CMK (cell line): ENCODE measurements at places on chromosomes 2 and 18.

DNA sequence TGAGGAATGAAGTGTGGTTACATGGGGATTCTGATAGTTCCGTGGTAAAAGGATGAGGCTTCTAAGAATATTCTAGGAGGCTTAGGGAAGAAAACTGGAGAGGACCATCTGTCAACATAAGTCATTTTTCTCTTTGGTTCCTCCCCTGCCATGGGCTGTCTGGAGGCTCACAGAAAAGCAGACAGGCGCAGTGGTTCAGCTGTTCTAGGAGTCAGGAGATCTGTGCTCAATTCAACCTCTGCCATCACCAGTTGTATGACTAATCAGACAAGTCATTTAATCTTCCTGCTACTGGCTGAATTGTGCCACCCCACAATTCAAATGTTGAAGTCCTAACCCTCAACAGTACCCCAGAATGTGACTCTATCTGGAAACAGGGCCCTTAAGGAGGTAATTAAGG is 36.4 kb downstream of the ADAM17 start:
- no peak for DNase-seq

DNA sequence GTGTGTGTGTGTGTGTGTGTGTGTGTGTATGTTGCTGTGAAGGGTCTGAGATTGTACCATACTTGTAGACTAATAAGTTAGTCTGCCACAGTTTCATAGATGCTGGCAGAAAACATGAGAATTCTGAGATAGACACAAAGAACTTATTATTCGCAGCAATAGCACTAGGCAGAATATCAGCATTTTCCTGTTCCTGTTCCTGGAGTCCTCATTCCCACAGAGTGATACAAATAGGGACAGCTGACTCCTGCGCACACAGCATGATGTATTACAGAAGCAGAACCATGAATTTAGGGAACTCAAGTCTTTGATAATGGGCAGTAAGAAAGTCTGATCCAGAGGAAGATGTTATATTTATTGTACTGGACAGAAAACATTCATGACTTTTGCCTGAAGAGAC is 1466.3 kb downstream of the DPP10 start:
- DNase-seq = no peak

DNA sequence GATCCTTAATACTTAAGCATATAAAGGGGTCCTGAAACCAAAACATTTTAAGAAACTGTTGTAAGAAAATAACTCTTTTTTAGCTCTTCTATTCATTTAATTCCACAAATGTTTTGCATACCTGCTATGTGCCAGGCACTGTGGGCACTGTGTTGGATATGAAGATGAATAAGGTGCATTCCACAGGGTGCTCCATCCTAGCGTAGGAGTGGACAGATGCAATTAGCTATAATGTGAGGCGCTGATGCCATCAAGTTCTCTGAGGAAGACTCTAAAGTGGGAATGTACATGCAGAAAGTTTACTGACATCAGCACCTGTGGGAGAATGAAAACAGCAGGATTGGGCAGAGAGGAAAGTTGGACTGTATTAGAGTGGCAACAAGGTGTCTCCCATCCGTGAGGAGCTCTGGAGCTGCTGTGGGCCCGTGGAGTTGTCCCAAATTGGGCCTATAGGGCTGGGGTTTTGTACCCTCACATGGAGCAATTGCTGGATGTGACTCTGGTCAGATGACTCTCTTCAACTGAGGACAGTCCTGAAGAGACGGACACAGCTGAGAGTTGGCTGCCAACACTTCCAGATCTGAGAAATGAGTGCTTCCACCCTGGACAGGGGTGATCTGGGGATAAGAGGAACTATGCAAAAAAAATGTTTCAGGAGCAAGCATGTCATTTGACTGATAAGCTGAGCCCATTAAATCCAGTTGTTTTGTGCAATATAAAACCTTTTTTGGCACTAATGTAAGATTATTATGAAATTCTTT is 22.3 kb downstream of the CD8A start:
- no peak for DNase-seq

DNA sequence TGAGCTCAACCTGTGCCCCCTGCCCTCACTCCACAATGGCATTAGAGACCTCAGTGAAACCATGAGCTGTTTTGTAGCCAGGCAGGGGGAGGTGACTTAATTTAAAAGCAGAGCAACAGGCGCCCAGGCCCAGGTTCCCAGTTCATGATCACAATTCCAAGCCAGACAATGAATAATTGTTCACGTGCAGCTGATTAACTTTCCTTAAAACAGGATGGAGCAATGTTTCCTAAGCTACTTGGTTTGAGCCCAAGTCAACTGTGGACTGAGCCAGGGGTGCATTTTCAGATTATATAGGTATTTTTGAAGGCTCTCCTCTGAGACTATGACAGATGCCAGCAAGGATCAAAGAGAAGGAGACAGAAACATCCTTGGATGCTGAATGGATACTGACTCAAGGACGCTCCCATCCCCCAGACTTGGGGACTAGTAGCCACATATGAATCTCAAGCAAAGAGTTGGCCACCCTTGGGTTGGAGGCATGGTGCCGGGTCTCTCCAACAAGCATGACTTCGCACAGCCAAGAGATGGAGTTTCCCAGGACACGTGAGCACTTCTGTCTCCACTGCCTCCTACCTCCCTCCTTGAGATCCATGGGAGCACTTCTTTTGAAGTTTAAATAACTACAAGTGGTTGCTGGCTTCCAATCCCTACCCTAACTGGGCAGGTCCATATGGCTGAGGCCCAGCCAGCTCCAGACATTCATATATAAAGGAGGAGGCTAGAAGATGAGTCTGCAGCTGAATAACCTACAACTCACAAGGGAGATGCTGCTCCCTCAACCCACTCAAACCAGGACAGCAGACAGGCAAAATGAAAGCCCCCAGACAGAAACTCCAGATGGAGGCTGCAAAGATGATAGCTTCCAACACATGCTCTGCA is 12.7 kb downstream of the SMAD7 start:
- no peak for DNase-seq

DNA sequence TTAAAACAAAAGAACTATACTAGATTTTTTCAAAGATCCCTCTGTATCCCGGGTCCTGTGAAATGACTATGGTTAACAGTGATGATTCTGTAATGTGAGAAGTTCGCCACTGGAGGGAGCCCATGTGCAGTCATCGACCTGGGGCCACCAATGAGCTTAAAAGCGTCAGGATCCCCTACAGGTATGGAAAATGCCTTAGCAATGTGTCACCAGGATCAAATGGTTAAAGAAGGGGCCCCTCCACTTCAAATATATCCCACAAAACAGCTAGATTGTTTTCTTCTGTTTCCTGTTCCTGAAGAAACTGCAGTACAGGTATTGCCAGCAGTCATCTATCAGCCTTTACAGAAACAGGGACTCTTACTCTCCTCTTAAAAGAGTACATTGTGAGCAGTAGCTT is 15.3 kb downstream of the CHRNA1 start:
- peak; percentile 18 for DNase-seq

DNA sequence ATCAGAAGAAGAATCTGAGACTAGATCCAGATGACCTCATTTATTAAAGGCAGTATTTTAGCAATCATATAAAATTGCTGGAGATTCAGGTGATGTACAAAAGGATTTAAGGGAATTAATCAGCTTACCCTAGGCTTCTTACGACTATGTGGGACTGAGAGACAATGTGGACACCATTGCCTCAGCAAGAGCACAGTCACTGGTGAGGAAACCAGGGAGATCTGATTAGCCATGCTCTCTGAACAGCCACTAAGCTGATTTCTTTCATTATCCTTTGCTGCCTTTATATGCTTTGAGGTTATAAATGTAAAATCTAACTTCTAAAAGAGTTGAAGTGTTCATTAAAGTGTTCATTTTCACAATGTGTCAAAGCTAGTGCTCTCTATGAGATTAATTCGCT is 22.7 kb upstream of the GULP1 start:
- DNase-seq = no peak

DNA sequence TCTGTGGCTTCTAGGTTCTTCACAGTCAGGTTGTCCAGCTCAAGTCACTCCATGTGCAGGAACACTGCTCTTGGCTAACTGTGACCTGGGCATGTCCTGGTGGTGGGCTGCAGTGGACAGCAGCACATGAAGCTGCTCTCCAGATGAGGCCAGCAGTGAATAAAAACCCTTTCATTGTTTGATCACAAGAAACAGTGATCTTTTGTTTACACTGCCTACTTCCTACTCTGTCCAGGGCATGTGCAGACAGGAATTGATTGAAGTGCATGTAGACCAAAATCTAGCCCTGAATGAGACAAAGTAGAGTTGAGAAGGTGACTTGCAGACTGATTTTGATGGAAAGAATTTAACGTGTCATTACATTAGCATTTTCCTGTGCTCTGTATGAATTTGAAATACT is 34.9 kb downstream of the BCL2L11 start:
- no peak for DNase-seq

GRCh38 chr2:238702276-238703052 is 145.4 kb upstream of the TWIST2 start:
- DNase-seq = no peak

DNA sequence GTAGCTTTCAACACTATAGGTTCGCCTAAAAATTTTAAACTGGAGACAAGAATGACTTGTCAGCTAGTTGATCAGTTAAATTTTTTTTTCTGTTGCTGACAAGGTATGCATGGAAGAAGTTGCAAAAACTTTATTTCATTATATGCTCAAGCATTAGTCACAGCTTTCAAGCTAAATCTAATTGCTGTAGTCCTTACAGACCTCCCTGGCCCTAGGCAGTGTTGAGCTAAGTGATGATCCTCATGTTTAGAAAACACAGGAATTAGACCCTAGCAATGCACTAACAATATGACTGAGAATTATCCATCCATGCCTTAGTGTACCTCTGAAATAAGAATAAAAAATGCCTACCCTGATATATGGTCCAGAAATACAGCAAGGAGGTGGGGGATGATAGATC is 253.4 kb downstream of the SP3 start:
- no peak for DNase-seq

DNA sequence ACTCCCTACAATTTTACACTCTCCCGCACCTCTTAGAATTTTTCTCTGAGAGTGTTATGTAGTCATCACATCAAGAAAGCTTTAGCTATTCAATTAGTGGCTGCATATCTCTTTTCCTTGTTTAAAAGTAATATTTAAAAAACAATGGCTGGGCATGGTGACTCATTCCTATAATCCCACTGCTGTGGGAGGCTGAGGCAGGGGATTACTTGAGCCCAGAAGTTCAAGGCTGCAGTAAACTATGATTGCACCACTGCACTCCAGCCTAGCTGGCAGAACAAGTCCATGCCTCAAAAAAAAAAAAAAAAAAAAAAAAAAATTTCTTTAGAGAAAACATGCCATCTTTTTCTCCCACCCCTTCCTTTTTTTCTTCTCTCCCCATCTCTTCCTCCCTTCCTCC is 44.3 kb downstream of the AQP4 start:
- no peak for DNase-seq

- DNase-seq = no peak
Measured at GRCh38 chr2:175168564-175168945, 552 bp upstream of the ATF2 start.

GRCh38 chr2:121471532-121472469 is 58.9 kb upstream of the RNU4ATAC start:
- DNase-seq = no peak

GRCh38 chr2:109397893-109398292 is 215.9 kb downstream of the SEPTIN10 start:
- no peak for DNase-seq

GRCh38 chr2:171583566-171583965 is 61.3 kb downstream of the CYBRD1 start:
- DNase-seq = no peak

DNA sequence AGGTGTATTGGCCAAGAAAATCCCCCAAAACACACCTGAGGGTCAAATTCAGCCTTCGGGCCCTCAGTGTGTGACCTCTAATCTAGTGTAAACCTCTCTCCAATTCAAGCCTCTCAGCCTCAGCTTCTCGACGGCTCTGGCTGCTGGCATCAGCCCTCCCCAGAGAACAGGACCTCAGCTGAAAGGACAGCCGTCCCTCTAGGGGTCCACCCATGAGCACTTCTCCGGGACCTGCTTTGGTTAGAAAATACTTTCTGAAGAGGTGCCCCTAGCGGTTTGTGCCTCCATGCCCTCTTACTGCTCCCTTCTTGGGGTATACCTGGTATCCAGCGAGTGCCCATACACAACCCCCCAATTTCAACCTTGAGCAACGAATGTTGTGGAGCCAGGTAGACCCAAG is 48.8 kb downstream of the INHBB start:
- no peak for DNase-seq

DNA sequence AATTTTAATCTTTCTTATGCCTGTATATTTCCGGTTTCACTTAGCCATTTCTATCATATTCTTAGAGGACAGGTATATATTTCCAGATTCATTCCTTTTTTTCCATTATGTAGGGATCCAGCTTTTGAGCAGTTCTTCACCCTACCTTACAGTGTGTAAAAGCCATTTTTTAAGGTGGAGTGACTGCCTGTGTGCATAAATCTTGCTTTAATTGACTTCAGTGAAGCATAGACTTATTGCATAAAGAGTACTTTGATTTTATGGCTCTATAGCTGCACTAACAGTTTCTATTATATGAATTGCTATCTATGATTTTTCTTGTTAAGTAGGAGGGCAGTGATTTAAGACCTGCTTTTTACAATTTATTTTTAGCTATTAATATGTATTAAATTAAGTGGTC is 132.6 kb downstream of the NYAP2 start:
- DNase-seq = no peak

- DNase-seq = no peak
Measured at GRCh38 chr2:12284037-12284436, 432.7 kb upstream of the TRIB2 start.

DNA sequence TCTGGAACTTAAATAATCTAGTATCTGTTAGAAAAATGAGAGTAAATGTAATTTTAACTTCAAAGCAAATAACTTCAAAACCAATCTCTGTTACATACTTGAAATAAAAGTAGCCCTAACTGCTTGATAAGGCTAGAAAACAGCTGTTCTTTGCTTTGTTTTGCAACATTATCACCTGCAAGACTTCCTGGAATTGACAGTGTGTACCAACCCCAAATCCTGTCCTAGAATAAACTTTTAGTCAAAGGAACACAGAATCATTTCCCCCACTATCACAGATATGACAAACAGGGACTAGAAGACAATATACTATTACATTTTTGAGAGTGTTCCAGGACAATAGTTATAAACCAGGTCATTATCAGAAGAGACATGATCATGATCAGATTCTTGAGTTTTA is 105.3 kb upstream of the PGAP1 start:
- DNase-seq = no peak

- DNase-seq = no peak
Measured at GRCh38 chr2:226450141-226450540, 349.5 kb downstream of the IRS1 start.

- DNase-seq = no peak
Measured at GRCh38 chr2:181005809-181006208, 25.4 kb downstream of the UBE2E3 start.

DNA sequence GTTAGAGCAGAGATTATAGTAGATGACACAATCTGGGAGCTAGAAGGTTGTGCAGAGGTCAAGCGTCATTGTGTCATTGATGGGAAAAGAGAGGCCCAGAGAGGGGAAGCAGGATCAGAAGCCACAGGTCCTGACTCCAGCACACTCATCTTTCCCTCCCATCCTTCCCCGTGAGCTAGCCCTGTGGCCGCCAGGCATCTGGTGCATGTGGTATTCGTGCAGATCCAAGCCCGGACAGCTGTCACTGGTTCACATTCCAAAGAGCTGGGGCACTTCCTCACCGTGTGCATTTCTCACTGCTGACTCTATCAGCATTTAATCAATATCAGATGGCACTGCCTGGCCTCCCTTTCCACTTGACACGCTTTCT is 94.1 kb upstream of the THOC1 start:
- no peak for DNase-seq
